ENCODE measurements at places on chromosomes 5 and 9. TPM values are rescaled to one million over a fixed set of nuclear protein-coding genes. Genes with fewer than 3 reads are reported as not detected.

TAS2R1 gene
- not detected for total RNA-seq

IL13 gene
- total RNA-seq: 0.50 TPM

KLF9 gene
- 3.6 TPM for total RNA-seq

GLRA1 gene
- total RNA-seq: not detected

FNIP1 gene
- total RNA-seq: 36.9 TPM

SET gene
- 443 TPM for total RNA-seq

OBP2B gene
- total RNA-seq: not detected

IFNK gene
- not detected for total RNA-seq

MLANA gene
- total RNA-seq: not detected

Measured in mesothelial cell of epicardium (in vitro differentiated cells).